ENCODE measurements at places on chromosomes 1 and 21.
A peak's percentile ranks its signal among the peaks of the same experiment; 100 is the strongest.

DNA sequence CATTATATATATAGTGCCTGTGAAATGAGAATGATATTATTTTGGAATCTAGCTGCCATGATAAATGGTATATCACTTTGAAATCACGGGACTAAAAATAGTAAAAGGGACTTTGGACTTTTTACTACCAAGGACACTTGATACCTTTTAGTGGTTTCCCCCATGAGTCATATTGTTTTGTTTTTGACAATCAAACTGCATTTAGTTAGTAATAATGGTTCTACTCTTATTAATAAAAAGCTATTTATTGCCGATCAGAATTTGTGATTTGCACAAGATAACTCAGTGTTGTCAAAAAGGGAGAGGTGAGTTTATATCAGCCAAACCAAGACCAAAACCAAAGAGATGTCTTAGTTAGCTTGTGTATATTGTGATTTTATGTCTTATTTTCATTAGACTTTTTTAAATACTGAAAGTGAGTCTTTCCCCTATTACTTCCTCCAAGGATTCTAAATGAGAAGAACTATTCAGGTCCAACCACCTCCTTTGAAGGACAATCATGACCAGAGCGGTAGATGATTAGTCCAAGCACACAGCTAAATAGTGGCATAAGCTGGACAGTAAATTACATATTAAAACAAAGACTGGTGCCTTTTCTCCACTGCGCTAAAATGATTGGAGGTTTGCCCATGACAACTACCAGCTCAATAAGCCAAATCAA lies 281.7 kb upstream of the ESRRG start:
- DNase-seq = no peak

DNA sequence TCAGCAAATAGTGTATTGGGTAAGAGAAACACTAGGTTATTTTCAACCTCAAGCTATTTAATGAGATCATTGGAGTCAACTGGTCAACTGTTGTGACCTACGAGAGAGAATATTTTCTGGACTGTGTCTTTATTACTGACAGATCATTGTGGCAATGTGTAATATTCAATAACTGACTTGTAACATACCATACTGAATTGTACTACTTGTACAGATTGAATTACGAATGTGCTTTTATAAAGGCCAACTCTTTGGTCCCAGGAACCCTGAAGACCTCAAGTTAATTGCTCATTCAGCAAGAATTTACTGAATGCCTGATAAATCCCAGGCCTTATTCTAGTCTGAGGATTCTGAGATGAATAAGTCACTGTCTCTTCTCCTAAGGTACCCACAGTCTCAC lies 56.1 kb upstream of the CAMK1G start:
- DNase-seq = no peak

GRCh38 chr1:179754041-179754624 lies 11.0 kb downstream of the FAM163A start:
- no peak for DNase-seq

DNA sequence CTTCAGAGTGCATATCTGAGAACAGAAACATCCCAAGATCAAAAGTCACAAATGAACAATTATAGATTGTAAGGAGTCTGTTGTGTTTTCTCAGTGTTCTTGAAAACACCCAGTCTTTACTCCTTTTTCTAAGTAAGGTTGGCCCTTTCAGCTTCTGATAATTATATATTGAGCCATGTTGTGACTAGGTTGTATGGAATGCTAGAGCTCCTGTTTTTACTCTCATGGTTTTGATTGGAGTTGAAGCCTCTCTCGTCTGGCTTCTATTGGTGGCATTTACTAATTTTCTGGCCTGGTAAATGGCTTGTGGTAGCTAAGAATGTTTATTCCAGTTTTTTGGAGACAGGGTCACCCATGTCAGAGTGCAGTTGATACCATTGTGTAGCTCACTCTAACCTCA lies 84.7 kb downstream of the NDUFS5 start:
- DNase-seq = no peak

DNA sequence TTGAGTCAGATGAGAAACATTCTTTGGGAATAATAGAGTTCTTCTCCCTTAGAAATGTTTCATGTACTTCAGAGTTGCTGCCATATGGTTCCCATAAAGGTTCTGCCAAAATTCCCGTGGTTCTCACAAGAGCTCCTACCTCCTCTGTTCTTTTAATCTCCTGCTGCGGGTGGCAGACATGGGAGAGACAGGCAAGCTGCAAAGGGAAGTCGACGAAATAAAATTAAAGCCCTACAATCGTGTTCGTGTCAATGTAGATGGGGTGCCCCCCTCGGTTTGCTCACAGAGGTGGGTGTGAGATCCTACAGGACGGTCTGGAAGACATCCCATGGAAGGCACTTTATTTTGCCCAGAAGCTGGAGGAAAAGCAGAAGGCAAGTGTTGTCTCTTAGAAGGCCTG lies 276.0 kb downstream of the RWDD3 start:
- DNase-seq = peak; percentile 21

DNA sequence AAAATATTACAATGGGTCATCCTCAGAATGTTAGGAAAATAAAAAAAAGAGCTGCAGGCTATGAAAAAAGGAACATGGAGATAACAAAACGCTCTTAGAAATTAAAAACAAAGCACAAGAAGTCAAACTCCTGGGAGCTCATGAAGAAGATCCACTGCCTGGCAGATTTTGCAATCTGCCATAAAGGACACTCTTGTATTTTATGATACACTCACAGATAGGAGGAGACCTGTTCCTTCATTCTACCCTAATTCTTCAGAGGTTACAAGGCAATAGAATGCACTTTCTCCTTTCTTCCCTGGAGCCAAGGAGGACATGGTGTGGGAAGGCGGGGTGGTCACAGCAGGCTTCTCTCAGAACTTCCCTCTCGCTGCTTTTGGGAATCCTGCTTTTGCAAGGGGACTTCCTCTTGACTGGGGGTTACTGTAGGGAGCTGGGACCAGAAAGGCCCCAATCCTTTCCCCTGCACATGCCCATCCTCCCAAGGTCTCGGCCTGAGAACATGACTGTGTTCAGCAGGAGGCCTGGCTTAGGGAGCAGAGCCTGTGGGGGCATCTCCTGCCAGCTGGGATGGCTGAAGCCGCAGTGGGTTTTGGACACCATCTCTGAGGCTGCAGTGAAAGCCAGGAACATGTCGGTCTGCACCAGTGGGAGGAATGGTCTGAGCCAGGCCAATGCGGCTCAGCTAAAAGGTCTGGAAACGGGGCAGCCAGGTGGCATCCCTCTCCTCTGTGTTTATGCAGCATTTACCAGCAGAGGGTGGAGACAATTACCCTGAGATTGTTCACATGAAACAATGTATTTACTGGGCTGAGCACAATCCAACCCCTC lies 44.8 kb downstream of the GPR161 start:
- no peak for DNase-seq

DNA sequence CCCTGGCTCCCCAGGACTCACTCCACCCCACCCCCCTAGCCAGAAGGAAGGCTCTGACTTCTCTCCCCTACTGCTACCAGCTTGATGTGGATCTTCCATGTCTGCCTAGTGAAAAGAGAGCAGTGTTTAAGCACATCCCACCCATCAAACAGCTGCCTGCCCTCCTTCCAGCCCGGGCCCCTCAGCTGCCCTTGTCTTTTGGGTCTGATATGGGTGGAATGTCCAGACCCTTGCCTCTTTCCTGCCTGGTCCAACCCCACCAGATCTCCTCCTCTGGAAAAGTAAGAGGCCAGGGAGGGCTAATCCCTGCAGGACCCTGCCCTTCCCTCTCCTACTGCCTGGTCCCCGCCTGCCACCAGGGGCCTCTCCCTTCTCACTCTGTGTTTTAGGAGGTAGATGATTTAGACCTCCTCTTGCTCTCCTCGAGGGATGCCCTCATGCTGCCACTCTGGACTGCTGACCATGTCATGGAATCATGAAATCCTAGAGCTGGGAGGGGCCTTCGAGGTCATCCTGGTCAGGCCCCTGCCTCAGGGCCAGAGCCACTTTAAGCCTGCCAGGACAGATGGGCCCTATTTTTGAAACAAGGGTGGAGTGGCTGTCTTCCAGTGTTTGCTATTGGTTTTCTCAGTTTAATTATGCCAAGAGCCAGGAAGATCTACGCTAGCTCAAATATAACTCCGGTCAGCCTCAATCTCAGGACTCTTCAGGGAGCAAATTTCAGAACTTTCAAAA lies 15.8 kb upstream of the HSPG2 start:
- no peak for DNase-seq

GRCh38 chr1:89779151-89779940 lies 41.5 kb upstream of the LRRC8D start:
- no peak for DNase-seq

GRCh38 chr1:247173431-247173830 lies 1.6 kb upstream of the ZNF124 start:
- no peak for DNase-seq

DNA sequence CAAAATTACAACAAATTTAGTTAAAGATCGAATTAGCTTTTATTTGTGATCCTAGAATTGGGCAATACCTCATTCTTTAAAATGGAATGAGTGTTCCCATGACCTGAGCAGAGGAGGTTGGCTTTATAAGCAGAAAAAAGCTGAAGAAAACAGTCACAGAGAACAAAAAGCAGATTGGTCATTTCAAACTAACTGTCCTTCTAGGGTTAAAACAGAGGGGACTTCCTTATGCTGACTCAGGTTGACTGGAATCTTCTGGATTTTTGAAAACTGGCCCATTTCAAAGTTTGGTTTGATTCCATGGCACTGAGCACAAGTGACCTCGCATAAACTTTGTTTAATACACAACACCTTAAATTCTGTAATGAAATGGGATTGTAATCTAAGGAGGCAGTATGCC lies 17.6 kb downstream of the NFASC start:
- DNase-seq = no peak

Measured in NCI-H2171 treated with DMSO at 0.1 percent for 48 hours (cell line).